ENCODE measurements at places on chromosomes 7 and 10.

GRCh38 chr10:62264702-62265436 lies 3.8 kb downstream of the RTKN2 start:
- DNase-seq, result no peak

- DNase-seq, result no peak
Measured at GRCh38 chr7:35545831-35546230, 149.1 kb downstream of the HERPUD2 start.

- no peak for DNase-seq
Measured at GRCh38 chr10:36313142-36313541, 671.0 kb upstream of the FZD8 start.

- DNase-seq, result no peak
Measured at GRCh38 chr7:98288064-98288823, 6.8 kb downstream of the BRI3 start.

Measured in NCI-H2029 treated with DMSO at 0.1 percent for 48 hours (cell line).